ENCODE measurements at places on chromosomes 7 and 10.

DNA sequence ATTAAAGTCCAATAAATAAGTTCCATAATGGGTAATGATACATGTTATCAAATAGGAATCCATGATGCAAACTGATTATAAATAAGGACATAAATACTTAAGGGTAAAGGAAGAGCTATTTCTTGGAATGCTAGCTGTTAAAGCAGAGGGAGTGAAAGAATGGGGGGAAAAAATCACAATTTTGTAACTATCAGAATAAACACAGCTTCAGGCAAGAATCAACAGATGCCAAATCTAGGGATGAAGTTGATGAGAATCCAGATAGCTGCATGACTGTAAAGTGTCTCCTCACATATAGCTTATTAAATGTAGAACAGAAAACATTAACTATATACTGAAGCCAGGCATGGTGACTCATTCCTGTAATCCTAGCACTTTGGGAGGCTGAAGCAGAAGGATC, 4.9 kb downstream of the IPMK start:
- DNase-seq: no peak

- peak; percentile 93 for DNase-seq
Measured at GRCh38 chr10:23918839-23919238, 290.1 kb upstream of the KIAA1217 start.

DNA sequence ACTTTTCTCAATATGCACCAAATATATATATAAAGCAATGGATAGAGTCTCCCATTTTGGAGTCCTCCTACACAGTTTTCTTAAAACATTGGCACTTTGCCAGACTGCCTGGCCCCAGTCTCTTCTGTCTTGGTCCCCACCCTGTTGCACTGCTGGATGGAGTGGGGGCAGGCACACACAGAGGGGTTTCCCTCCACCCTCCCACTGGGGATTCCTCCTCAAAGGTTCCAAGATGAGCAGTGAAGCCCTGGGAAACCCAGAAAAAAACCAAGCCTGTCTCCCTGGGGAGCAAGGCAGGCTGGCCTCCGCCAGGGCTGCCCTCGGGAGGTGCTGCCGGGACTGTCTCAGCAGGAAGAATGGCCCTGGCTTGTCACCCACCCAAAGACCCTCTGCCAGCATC, 68.0 kb downstream of the SH3PXD2A start:
- DNase-seq: no peak

DNA sequence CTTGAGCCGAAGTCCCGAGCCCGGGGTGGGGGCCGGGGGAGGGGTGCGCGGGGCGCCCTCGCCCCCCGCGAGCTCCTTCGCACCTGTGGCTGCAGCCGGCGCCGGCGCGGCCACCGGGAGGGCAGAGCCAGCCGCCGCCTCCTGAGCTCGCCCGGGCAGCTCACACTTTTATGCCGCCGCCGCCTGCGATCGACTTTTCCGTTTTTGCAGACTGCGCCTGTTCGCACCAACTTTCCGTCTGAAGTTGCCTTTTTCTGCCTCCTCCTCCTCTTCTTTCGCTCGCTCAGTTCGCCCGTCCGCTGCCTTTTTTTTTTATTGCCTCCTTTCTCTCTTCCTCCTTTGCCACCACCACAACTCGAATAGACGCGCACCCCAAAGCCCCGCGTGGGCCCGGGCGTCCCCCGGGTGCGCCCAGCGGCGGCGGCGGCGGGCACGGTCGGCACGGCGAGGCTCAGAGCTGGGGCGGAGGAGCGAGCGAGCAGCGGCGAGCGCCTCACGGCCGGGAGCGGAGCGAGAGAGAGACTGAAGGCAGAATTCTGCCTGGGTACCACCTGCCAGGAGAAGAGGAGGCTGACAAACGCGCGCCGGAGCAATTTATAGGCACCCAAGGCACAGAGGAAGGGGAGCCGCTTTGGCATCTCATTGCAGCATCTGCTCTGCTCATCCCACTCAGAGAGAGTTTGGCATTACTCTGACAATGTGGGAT, at the start of gene C1QL3:
Gene C1QL3 (minus strand): TSS at position 569 of the 706 bp plus-strand sequence. CDS start 814 bp downstream, outside the sequence.
- DNase-seq: peak; percentile 55

- DNase-seq: no peak
Measured at GRCh38 chr7:610141-610530, 90.5 kb upstream of the PDGFA start.

GRCh38 chr7:140542228-140542603, 62.9 kb upstream of the MKRN1 start:
- DNase-seq: no peak

DNA sequence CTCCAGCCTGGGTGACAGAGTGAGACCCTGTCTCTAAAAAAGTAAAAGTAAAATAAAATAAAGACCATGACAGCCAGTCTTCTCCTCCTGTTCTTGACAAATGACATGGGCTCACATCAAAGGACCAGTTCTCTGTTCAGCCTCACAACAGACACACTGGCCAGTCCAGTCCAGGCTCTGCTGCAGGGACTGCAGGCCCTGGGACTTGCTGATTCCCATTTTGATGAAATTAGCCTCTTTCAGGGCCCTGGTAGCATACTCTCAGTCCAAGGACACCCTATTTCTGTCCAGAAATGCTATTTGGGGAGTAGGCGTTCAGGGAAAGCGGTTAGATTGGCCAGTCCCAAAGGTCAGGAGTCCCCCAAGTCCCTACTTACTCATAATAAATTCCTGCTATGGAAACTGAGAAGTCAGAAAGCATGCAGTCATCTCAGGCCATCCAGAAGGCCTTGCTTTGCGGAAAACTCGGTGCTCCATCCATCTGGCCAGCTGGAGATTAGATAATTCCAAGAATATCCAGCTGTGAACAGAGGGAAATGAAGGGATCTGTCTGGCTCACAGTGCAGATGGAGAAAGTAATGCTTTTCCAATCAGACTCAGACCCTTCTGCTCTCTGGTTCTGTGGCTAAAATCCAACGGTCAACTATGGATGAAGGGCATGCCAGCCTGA, 74.4 kb downstream of the RAB11FIP2 start:
- no peak for DNase-seq

GRCh38 chr10:98301664-98302319, 33.8 kb upstream of the LOXL4 start:
- DNase-seq: no peak

GRCh38 chr7:4884164-4884563, 648 bp upstream of the RADIL start:
- no peak for DNase-seq

DNA sequence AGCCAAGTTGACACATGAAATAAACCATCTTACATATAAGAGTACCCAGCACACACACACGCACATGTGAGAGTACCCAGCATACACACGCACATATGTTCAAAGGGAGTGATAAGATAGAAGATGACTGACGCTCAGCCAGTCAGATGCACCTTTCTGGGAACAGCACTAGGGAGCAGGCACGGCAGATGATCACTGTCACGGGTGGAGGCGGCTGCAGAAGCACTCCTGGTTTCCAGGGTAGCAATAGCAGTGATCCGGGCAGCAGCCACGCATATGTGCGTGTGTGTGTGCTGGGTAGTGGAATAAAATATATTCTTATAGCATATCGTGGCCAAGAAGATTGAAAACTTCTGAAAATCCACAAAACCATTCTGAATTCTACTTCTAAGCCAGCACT, 85.8 kb upstream of the NAMPT start:
- no peak for DNase-seq

GRCh38 chr7:132592936-132593335, 16.7 kb upstream of the PLXNA4 start:
- peak; percentile 79 for DNase-seq

DNA sequence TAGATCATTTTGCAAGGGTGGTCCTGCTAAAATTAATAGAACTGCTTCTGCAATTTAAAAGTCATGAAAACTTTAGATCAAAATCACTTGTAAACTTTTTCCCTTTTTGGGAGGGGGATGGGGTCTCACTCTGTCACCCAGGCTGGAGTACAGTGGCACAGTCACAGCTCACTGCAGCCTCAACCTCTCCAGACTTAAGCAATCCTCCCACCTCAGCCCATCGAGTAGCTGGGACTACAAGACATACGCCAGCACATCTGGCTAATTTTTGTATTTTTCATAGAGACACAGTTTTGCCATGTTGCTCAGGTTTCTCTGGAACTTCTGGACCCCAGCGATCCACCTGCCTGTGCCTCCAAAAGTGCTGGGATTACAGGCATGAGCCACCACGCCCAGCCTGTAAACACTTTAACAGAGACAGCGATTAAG, 79.7 kb downstream of the LRRC17 start:
- DNase-seq: no peak

DNA sequence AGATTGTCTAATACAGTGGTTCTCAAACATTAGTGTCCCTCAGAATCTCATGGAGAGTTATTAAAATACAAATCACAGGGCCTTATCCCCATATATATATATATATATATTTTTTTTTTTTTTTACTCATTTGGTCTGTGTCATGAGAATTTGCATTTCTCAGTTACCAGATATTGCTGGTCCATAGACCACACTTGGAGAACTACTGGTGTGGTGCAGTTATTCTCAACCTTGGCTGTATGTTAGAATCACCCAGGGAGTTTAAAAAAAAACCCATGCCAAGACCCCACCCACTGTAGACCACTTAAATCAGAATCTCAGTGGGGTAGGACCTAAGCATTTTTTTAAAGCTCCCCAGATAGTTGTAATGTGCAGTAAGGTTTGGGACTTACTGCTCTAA, 179.9 kb downstream of the AUTS2 start:
- DNase-seq: no peak

DNA sequence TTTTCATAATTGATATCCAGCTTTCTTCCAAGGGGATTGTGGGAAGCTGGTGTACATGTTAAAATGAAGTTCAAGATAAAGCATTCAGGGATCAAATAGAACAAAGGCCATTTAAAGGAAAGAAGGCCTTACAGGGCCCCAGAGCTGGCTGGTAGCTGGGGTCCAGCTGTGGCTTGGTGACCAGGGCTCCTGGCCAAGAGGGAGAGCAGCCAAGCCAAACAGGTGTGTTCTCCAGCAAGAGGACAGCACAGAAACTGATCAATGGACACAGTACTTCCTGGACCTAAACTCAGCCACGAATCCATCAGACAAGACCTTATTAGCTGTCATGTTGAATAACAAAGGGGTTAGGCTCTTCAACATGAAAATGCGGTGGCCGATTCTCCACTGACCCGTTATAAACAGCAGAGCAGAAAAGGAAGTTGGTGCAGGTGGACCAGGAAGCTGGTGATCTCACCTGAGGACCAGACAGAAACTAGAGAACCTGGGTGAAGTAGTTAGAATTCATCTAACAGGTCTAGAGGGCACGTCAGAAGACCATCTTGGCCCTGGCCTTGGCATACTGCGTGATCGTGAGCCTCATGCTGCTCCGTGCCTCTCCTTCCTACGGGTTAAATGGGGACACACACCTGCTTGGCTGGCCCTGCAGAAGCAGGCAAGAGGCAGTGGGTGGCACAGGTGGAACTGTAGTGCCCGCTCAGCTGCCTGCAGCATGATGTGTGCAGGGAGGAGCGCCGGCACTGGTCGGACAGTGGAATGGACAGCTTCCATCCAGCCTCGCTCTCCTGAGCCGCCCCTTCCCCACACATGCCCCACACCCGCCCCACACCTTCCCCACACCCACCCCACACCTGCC, 53.8 kb downstream of the PARP12 start:
- no peak for DNase-seq

DNA sequence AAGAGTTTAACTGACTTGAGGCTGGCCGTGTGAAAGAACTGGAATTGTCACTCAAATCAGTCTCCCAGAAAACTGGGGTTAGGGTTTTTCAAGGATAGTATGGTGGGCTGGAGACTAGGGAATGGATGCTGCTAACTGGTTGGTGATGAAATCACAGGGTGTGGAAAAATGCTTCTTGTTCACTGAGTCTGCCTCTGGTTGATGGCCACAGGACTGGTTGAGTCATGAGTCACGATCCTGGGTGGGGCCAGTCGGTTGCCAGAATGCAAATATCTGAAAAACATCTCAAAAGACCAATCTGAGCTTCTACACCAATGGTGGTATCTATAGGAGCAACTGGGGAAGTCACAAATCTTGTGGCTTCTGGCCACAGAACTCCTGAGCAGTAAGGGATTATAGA, 16.3 kb upstream of the BAMBI start:
- no peak for DNase-seq

- no peak for DNase-seq
Measured at GRCh38 chr10:8056378-8056777, 1.9 kb downstream of the GATA3 start.

- DNase-seq: no peak
Measured at GRCh38 chr7:111164442-111164841, 73.5 kb downstream of the LRRN3 start.

- no peak for DNase-seq
Measured at GRCh38 chr10:107141524-107142061, 22.9 kb downstream of the SORCS1 start.

DNA sequence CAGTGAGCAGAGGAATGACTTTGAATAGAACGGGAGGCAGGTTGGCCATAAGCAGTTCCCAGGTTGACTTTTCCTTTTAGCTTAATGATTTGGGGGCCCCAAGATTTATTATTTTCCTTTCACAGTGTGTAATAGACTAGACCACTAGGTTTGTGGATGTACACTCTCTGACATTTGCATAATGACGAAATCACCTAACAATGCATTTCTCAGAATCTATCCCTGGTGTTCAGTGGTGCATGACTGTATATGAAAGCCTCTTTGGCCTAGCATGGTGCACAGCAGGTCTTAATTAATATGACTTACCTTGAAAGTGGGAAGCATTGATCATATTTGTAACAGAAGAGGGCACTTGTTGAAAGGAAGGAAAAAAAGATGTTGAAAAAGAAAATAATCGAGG, 761.9 kb downstream of the TYW1 start:
- no peak for DNase-seq

- no peak for DNase-seq
Measured at GRCh38 chr7:81207801-81208200, 288.9 kb upstream of the SEMA3C start.

GRCh38 chr7:22653951-22654350, 73.0 kb upstream of the IL6 start:
- no peak for DNase-seq

DNA sequence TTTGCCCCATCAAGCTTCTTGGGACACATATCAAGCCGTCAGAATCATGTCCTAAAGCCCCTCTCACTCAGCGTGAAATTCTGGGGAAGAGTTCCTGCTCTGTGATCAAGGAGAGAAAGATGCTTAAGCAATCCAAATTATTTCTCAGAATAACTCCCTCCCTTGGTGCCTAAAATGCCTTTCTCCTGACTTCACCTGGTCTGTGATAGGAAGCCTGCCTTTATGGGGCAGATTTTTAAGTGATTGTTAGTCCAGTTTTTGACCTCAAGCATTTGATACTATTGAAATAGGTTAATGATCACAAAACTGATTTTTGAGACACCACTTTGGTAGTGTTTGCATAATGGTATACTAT, 76.4 kb upstream of the MAGI2 start:
- peak; percentile 79 for DNase-seq

DNA sequence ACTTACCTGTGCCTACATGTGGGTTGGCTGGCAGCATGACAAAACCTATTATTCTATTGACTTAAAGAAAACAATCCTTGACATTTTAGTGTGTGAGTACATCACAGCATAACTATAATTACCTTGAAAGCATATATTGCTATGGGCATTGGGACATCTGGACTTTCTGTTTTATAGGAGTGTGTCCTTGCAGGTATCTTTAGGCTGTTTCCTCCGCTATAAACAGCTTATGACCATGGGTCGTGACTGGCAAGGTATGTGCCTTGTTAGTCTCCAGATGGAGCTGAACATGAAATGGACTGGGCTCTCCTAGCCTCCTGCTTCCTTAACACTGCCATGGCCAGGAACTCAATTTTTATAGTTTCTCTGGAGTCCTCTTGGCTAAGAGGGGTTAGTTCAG, 317.4 kb upstream of the COBL start:
- no peak for DNase-seq

Data from mesendoderm (in vitro differentiated cells).